ENCODE measurements at places on chromosomes 16 and 17.

- DNase-seq: no peak
Measured at GRCh38 chr16:68273896-68274295, 9.6 kb downstream of the SLC7A6 start.

GRCh38 chr17:21024024-21024423 lies 18.8 kb downstream of the USP22 start:
- DNase-seq: peak; percentile 84

DNA sequence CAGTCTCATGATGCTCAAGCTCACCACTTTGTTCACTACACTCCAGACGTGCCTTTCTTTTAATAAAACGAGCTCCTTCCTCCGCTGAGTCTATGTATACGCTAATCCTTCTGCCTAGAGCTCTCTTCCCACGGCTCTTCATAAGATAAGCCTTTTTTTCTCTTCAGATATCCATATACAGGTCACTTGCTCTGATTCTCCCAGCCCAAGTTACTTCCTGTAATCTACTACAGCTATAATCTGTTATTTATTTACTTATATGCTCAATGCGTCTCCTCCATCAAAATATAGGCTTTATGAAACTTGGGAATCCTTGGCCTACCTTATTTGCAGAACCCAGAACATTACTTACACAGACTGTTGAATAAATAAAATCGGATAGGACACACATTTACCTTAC lies 17.4 kb downstream of the C16orf87 start:
- no peak for DNase-seq

DNA sequence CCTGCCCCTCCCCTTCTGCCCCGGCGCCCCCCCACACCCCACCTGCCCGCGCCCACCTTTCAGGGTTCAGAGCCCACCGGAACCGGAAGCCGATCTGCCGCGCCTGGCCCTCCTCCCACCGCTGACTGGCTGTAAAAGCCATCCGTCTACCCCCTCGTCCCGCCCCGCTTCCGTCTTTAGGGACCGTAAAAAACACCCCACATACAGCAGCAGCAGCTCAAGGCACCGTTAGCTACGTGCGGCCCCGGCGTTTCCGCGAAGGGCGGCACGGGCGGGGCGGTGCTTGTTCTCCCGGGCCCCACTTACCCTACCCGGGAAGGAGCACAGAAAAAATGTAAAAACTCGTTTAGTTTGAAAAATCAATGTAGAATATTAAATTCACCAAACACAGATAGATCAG lies at the start of gene MRPL28:
MRPL28 (minus strand) TSS at position 96 of the 400 bp plus-strand sequence. CDS start 320 bp downstream, outside the sequence.
- DNase-seq: peak; percentile 95

GRCh38 chr17:55005520-55005919 lies 37.0 kb downstream of the STXBP4 start:
- DNase-seq: peak; percentile 17

DNA sequence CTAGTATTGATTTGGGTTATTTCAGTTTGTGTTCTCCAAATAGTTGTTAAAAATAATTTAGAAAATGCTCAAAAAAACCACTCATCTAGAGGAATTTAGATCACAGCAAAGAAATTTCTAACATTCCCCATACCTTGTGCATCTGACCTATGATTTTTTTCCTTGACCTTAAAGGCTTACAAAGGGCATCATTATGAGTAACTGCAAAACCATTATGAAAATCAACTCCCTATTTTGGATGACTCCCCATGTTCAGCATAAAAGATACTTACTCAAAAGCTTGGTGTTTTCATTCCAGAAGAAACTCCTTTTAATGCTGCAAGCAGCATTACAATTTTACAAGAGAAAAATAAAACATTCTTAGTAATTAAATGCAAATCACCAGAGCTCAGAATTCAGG lies 83.2 kb downstream of the GRIN2A start:
- DNase-seq: peak; percentile 41

GRCh38 chr17:46875849-46876352 lies 24.5 kb downstream of the WNT9B start:
- DNase-seq: no peak

DNA sequence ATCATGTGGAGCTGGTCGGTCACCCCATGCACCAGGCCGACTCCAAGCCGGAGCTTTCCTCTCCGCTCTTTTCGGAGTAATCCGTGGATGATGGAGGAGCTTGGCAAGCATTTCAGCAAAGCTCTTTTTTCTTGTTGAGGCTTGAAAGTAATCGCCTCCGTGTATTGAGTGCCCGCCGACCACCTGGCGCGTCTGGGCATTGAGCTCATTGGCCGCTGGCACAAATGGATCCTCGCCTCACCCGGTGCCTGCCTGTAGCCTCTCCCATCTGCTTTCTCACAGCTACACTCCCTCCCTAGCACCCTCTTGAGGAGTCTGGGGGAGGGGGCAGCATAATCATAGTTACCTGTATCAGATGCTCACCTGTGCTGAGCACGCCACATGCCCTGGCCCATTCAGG lies 148.9 kb downstream of the CMIP start:
- DNase-seq: no peak

DNA sequence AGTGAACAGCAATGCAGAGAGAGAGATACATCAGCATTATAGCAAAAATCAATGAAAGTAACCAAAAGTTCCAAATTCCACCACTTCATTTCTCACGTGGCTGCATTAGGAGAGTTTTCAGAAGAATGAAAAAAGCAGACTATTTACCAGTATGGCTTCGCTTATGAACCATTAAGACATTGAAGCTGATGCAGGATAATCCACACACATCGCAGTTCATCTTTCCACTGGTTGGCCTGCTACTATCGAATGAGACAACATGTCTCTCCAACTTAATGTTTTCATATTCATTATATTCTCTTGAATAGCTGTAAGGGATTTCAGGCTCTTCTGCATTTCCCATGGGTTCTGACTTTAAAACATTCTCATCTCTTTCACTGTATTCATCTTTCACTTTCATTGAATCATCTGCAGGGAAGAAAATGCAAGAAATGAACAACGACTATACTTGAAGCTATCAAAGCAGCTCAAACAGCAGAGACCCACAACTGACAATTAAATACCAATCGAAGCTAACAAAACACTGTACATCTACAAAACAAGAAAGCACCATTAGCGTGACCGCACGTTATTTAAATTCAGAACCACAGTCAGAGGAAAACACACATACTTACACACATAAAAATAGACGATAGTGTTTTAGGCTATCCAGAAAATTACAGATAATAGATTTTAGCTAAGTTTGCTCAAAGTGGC lies 54.9 kb downstream of the GRB7 start:
- DNase-seq: no peak

DNA sequence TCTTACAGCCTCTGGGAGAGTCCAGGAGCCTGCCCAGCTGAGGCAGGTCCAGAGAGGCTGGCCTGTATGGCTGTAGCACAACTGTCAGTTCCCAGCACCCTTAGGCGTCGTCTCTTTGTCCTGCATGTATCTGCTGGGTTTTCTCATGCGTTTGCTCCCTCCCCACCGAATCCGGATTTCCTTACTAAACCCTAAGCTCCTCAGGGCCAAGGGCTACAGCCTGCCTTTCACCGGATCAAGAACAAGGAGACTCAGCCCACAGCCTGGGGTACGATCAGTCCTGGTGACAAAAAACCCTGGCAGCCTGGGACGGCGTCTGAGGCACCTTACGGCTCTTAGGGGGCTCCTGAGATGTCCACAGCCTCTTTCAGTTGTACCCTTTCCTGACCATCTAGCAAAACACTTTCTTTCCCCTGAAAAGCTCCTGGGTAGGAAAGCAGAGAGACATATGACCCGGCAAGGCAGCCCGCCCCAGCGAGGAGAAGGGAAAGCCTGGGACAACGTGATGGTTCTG lies 12.2 kb downstream of the HIC1 start:
- no peak for DNase-seq

DNA sequence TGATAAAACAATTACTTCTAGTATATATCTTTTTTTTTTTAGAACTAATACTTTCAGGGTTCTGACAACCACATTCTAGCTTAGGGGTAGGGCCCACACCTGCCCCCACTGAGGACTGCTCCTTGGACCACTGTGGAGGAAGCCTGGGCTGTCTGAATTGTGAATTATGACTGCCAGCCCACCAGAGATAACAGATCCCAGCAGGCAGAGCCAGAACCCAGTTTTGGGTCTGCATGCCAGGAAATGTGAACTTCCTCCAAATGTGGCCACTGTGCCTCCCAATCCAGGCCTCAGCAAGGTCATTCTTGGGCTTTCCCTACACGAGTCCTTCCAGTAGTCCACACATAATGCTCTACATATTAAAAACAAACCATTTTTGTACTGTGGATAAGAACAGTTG lies 15.9 kb downstream of the VEZF1 start:
- no peak for DNase-seq

DNA sequence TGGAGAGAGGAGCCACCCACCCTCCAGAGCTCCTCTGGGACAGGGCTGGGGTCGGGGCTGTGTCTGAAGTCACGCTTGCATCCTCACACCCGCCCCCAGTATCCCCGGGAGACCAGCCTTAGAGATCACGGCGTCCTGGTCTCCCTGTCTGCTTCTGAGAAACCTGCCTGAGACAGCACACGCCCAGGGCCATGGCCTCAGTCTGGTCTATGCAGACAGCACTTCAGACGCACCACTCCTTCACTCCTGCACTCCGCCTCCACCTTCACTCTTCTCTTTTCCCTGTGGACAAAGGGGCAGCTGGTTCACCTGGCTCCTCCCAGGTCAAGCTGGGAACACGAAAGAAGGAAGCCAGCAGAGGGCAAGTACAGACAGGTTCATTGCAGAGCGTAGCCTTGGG lies 248.0 kb upstream of the GSE1 start:
- no peak for DNase-seq

- DNase-seq: no peak
Measured at GRCh38 chr17:50866950-50867362, 802 bp upstream of the TOB1 start.

Data from fibroblast of villous mesenchyme (primary cell).